ENCODE measurements at places on chromosomes 12 and 14.

- no peak for DNase-seq
Measured at GRCh38 chr14:50620341-50620740, 47.8 kb downstream of the SAV1 start.

DNA sequence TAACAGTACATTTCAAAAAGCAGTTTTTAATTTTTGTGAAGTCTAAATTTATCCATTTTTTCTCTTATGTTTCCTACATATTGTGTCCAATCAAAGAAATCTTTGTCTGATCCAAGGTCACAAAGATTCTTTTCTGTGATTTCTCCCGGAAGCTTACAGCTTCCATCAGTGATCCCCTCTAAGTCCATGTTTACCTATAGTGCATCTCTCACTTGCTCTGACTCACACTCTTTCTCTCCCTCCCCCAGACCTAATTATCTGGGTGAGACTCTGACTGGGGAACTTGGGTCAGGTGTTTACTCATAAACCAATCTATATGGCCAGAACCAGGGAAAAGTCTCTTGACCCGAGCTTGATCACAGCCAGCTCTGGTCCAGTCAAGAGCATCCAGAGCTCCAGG lies 224.4 kb downstream of the SPTSSA start:
- DNase-seq, result no peak

DNA sequence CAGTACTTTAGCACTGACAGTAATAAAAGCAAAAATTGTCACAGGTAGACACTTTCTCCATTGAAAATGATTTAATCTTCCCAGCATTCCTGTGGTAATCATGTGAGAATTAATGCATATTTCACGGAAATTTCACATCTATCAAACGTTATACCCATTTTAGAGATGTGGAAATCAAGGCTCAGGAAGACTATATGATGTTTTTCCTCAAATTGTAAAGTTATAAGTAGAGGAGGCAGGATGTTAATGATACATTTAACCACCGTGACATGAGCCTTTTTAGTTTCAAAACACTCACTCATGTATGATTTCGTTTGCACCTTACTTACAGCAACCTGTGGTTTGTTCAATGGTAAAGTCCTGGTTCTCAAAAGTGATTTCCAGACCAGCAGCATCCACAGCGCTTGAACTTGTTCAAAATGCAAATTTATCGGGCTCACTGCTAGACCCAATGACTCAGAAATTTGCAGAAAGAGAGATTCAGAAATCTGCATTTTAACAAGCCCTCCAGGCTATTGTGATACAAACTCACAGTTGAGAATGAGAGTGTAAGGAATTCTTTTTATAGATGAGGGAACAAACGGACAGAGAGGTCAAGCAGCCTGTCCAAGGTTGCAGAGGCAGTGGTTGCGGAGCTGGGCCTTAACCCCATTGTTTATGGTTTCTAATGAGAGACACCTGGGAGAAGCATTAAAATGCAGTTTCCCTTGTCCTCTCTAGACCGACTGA lies 654.8 kb upstream of the TBX3 start:
- DNase-seq, result no peak

DNA sequence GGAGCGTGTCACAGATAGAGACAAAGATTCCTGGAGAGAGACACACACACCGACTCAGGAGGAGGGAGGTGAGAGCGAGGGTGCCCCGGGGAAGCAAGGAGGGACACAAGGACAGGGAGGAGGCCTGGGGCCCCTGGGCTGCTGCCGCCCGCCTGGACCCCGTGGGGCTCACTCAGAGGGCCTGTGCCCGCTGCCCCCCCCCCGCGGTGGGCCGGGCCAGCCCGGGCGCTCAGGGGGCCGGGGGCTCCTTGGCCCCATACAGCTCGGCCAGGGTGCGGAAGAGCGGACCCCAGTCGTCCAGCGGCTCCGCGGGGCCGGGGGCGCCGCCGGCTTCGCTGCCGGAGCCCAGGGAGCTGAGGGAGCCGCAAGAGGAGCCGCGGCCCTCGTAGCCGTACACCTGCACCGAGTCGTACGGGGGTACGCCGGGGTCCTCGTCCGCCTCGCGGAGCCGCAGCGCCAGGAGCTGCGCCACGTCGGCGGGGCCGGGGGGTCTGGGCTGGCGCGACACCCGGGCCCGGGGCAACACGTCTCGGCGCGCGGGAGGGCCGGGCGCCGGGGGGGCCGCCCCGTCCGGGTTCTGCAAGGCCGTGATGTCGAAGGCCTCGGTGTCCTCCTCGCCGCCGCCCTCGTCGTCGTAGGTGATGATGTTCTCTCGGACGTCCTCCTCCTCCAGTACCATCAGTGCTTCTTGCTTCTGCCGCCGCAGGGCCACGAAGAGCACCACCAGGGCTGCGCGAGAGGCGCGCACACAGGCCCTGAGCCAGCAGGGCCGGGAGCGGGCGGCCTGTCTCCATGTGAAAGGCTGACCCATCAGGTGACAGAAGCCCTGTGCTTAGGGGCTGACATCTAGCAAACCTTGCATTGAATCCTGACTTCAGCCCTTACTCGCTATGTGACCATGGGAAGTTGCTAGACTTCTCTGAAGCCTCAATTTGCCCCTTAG lies 6.0 kb downstream of the PSMB11 start:
- no peak for DNase-seq

DNA sequence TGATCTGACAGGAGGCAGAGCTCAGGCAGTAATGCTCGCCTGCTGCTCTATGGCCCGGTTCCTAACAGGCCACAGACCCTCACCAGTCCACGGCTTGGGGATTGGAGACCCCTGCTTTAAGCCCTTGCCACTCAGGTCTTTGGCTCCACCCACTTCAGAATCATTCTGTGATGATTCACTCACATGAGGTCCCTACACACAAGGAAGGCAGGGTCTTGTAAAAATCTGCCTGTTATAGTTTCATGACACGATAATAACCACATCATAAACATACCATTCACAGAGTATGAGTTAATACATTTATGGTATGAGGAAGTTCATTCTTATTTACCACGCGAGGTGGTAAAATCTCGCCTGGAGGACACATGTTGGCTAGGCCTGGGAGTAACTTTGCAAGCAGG lies 29.0 kb upstream of the MAX start:
- no peak for DNase-seq

- no peak for DNase-seq
Measured at GRCh38 chr12:92301356-92301755, 155.7 kb upstream of the BTG1 start.

Data from erythroblast (primary cell).